SJCRH30 (cell line): ENCODE measurements at places on chromosomes 2 and 18. TPM values are rescaled to one million over a fixed set of nuclear protein-coding genes. Genes with fewer than 3 reads are reported as not detected.

GRCh38 chr18:63924551-63924950 lies 16.8 kb downstream of the SERPINB10 start:
- H3K27ac ChIP-seq = no peak overlapping the region
- no peaks in the 10 kb centered on the region for H3K27me3 ChIP-seq
- DNase-seq = peak; percentile 6
- H3K36me3 ChIP-seq = no peaks in the 10 kb centered on the region
- peaks cover 3% of the 10 kb centered on the region; the same call in 1 of the 2 replicates for H3K4me1 ChIP-seq
- H3K4me3 ChIP-seq = no peak overlapping the region

GRCh38 chr18:45521777-45522176 lies 93.5 kb upstream of the SLC14A2 start:
- DNase-seq = no peak
- no peak overlapping the region for H3K4me3 ChIP-seq
- no peaks in the 10 kb centered on the region for H3K4me1 ChIP-seq
- no peaks in the 10 kb centered on the region for H3K27me3 ChIP-seq
- H3K36me3 ChIP-seq = no peaks in the 10 kb centered on the region

The NETO1 gene
- not detected in 2 replicates for total RNA-seq

- H3K27ac ChIP-seq = no peak overlapping the region
- DNase-seq = no peak
- H3K27me3 ChIP-seq = no peaks in the 10 kb centered on the region
- H3K4me1 ChIP-seq = no peaks in the 10 kb centered on the region
- H3K36me3 ChIP-seq = no peaks in the 10 kb centered on the region
- H3K4me3 ChIP-seq = no peak overlapping the region
Observed at GRCh38 chr2:105627534-105627933, 117.2 kb upstream of the NCK2 start.

The SERPINB10 gene
- total RNA-seq = not detected in 2 replicates

The MC2R gene
- total RNA-seq = not detected in 2 replicates

- no peak overlapping the region for H3K27ac ChIP-seq
- H3K27me3 ChIP-seq = no peaks in the 10 kb centered on the region
- peaks cover 23% of the 10 kb centered on the region for H3K36me3 ChIP-seq
- H3K4me3 ChIP-seq = no peak overlapping the region
- no peak for DNase-seq
Observed at GRCh38 chr18:79733986-79734770, 54.6 kb downstream of the CTDP1 start.

DNA sequence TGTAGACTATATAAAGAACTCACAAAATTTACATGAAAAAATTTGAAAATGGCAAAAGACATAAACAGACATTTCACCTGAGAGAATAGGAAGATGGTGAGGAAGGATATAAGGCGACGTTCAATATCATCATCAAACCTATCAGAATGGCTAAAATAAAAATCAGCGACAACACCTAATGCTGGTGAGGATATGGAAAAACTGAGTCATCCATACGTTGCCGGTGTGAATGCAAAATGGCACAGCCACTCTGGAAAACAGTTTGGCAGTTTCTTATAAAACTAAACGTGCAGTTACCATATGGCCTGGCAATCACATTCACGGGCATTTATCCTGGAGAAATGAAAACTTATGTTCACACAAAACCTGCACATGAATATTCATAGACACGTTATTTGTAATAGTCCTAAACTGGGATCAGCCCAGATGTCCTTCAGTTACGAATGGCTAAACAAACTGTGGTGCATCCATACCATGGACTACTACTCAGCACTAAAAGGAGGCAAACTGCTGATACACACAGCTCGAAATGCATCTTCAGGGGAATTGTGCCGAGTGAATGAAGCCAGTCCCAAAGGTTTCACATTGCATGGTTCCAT lies 63.1 kb upstream of the TXNDC2 start:
- H3K27me3 ChIP-seq = no peaks in the 10 kb centered on the region
- H3K27ac ChIP-seq = no peak overlapping the region
- no peak for DNase-seq
- H3K4me1 ChIP-seq = no peaks in the 10 kb centered on the region
- no peak overlapping the region for H3K4me3 ChIP-seq
- H3K36me3 ChIP-seq = no peaks in the 10 kb centered on the region

GRCh38 chr2:219497495-219498279 lies 1.0 kb upstream of the GMPPA start:
- H3K27ac ChIP-seq = peak overlapping the region; percentile 9
- peaks cover 14% of the 10 kb centered on the region for H3K4me1 ChIP-seq
- DNase-seq = peak; percentile 34

DNA sequence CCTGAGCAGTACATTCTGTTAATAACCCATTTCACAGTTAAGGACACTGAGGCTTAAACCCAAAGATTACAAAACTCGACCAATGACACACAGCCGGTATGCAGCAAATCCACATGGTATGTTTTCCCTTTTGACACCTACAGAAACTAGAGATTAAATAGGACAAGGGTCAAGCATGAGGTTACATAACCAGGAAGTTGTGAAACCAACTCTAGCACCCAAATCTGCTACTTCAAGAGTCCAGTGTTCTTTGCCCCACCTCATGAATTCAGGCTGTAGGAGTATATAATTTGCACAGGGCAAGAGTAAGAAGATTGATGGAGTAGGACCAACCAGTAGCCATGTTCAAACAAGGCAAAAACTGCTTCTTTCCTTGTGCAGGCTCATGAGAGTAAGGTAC lies 249.8 kb downstream of the BCL11A start:
- no peaks in the 10 kb centered on the region for H3K36me3 ChIP-seq
- no peak for DNase-seq
- no peaks in the 10 kb centered on the region for H3K4me1 ChIP-seq
- H3K27ac ChIP-seq = no peak overlapping the region
- H3K27me3 ChIP-seq = no peaks in the 10 kb centered on the region
- no peak overlapping the region for H3K4me3 ChIP-seq

GRCh38 chr2:195532628-195533271 lies 124.3 kb upstream of the SLC39A10 start:
- no peak for DNase-seq
- H3K4me1 ChIP-seq = no peaks in the 10 kb centered on the region
- H3K27me3 ChIP-seq = no peaks in the 10 kb centered on the region

DNA sequence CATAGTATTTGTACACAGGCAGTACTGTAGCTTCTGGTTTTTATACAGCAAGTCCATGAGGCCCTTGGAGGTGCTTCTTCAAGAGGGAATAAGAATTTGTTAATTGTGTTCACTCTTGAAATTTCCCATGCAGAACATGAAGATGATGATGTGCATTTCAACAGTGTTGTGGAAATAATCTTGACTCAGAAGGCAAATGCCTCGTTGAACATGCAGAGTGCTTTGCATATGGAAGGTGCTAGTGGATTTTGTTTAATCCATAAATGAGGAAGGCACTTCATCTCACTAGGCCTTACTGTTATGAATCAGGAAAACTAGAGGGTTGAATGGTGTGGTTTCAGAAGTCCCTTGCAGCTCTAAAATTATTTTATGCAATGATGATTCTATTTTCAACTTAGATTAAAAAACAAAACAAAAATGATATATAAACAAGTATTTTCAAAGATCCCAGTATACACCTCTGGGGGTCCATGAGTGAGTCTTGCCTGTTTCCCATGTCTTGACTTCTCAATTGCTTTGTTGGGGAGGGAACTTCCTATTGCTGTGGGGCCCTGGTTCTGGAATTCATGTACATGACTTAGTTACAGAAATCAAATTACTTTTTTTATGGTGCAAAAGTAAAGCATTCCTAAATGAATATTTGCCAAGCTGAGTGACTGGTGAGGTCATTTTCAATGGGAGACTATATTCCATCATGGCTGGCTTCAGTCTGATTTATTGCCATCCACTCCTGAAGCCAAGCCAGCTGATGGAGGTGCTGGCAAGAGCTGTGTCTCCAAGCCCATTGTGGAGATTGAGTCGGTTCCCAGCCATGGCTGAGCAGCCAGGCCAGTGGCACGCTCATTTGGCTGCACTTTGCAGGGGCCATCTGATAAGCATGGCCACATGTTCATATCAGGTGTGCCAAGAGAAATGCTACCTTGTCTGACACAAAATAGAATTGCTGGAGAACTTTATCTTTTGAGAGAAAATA lies 56.5 kb downstream of the MGAT5 start:
- peaks cover 11% of the 10 kb centered on the region for H3K4me1 ChIP-seq
- 0 out of 2 replicates have a peak, but pooled peaks cover 2% of the 10 kb centered on the region for H3K36me3 ChIP-seq
- H3K4me3 ChIP-seq = no peak overlapping the region
- DNase-seq = no peak
- H3K27ac ChIP-seq = no peak overlapping the region

The C1QL2 gene
- total RNA-seq = not detected in 2 replicates

- no peaks in the 10 kb centered on the region for H3K27me3 ChIP-seq
- H3K4me1 ChIP-seq = no peaks in the 10 kb centered on the region
- DNase-seq = no peak
- no peak overlapping the region for H3K4me3 ChIP-seq
- no peaks in the 10 kb centered on the region for H3K36me3 ChIP-seq
- no peak overlapping the region for H3K27ac ChIP-seq
Observed at GRCh38 chr18:25140124-25140961, 211.6 kb downstream of the ZNF521 start.

- peaks cover 38% of the 10 kb centered on the region for H3K36me3 ChIP-seq
- no peak overlapping the region for H3K27ac ChIP-seq
- DNase-seq = no peak
- H3K4me1 ChIP-seq = no peaks in the 10 kb centered on the region
Observed at GRCh38 chr2:58204195-58204959, 36.7 kb downstream of the FANCL start.

DNA sequence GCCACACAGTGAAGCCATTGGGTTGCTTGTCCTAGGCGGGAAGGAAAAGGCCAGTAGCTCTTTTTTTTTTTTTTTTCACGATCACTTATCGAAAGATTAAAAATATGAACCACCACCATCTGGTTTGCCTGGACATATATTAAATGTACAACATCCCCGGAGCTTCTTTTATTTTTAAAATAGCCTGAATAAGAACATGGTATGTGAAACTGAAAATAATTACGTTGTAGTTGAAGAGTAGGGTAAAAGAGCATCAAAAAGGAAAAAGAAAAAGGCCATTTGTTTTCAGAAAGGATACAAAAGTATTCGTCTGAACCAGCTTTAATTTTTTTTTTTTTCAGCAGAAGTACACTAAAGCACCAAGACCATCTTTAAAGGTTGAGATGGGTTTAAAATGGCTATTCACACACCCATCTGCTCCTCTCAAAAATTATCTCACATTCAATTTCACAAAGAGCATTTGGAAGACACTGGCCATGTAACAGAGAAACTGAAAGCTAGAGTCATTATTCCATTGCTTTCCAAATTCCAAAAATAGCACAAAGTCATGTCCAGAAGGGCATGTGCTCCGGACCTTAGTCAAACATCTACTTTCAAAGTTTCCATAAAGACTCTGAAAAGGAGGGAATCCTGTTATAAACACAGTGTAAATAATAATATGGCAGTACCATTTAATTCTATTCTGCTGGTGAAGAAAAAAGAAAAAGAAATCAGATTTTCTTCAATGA lies 82.9 kb downstream of the SCN3A start:
- no peaks in the 10 kb centered on the region for H3K36me3 ChIP-seq
- no peaks in the 10 kb centered on the region for H3K27me3 ChIP-seq
- no peak overlapping the region for H3K27ac ChIP-seq
- peaks cover 4% of the 10 kb centered on the region for H3K4me1 ChIP-seq

The CHRNG gene
- total RNA-seq = 25.2 and 36.6 TPM in 2 replicates

The PLGLB1 gene
- total RNA-seq = 0.81 and 1.0 TPM in 2 replicates

The SERPINB4 gene
- not detected in 2 replicates for total RNA-seq

The SLC30A3 gene
- 4.4 and 4.9 TPM in 2 replicates for total RNA-seq

The OR6B2 gene
- total RNA-seq = not detected in 2 replicates

DNA sequence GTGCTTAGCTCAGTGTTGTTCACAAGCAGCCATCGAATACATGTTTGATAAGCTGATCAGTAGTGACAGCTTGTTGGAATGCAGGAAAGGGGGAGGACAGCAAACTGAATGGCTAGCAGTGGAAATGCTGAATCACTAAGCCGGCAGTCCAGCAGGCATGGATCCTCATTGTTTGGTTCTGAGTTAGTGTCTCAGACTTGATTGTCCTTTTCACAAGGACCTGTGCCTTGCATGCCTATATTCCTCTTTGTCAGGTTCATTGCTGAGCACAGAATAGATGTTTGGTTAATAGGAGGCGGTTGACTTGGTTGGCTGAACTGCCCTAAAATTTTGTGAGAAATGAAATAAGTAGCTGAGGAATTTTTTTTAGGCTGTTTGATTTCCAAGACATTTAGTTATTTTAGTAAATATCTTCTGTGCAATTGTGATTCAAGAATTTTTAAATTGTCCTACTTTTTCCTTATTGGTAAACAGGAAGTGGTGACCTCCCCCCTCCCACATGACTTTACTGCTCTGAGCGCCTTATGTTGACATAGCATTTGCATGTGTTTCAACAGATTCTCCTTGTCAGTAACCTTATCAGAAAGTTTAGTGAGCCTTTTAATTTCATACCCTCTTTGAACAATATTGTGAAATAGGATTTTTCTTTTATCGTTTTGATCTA lies 21.4 kb upstream of the STON1 start:
- peaks cover 5% of the 10 kb centered on the region; the same call in 1 of the 2 replicates for H3K36me3 ChIP-seq
- no peak overlapping the region for H3K27ac ChIP-seq
- no peak overlapping the region for H3K4me3 ChIP-seq
- no peaks in the 10 kb centered on the region for H3K27me3 ChIP-seq

The GALNT14 gene
- not detected in 2 replicates for total RNA-seq

DNA sequence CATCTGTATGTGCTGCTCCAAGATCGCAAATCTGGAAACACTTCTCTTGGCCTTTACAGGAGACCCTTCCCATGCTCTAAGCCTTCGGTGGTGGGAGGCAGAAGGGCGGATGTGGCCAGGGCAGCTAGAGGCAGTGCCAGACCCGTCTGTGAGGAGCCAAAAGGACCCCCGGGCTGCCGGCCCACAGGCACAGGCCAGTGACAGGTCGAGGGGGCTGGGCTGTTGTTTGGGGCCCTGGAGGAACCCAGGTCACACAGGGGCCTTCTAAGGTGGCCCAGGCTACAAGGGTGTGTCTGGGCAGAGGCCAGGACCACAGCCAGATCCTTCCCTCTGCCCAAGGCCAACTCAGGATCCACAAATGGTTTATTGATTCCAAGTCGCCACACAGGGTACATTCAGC lies 49.4 kb downstream of the SLC66A2 start:
- no peak overlapping the region for H3K27ac ChIP-seq
- no peak overlapping the region for H3K4me3 ChIP-seq
- H3K36me3 ChIP-seq = no peaks in the 10 kb centered on the region
- no peaks in the 10 kb centered on the region for H3K4me1 ChIP-seq
- H3K27me3 ChIP-seq = no peaks in the 10 kb centered on the region

The XRCC5 gene
- total RNA-seq = 449 and 483 TPM in 2 replicates

The PRKAG3 gene
- total RNA-seq = 0.13 and 0.16 TPM in 2 replicates
